Endothelial cell of umbilical vein (primary cell): ENCODE measurements at places on chromosomes 1 and 21. TPM values are rescaled to one million over a fixed set of nuclear protein-coding genes. Genes with fewer than 3 reads are reported as not detected.
A peak's percentile ranks its signal among the peaks of the same experiment; 100 is the strongest.

DNA sequence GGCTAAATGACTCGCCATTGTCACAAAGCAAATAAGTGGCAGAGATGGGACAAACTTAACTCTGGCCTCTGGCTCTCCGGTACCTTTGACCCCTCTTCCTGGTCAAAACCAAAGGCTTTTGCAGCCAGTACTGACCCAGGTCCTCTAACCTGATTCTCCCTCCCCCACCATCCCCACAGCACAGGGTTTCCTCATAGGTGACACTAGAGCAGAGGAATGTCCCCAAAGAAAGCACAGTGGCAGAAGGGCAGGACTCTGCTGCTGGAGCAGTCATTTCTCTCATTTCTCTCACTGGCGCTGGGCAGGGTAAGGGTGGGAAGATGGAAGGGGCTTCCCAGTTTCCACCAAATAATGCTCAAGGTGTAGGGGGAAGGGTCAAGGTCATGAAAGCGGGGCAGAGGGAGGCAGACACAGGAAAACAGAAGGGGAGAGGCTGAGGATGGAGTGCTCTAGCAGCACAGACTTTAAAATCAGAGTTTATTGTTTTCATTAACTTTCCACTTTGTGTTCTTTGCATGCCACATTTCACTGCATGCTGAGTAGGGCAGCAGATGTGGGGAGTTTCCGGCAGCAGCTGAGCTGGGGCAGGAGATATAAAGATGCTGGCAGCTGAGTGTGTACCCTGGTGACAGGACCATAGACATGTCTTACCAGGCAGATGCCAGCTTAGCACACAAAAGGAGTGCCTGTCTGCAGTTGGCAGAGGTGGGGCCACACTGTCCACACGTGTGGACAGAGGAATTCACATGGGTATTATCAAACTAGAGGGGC lies 80.5 kb downstream of the FAM78B start:
- no peaks in the 10 kb centered on the region for H3K27me3 ChIP-seq
- no peaks in the 10 kb centered on the region for H3K4me1 ChIP-seq
- H3K36me3 ChIP-seq: no peaks in the 10 kb centered on the region
- DNase-seq: no peak

- no peak for DNase-seq
- H3K36me3 ChIP-seq: no peaks in the 10 kb centered on the region
- H3K27ac ChIP-seq: no peak overlapping the region
- H3K4me3 ChIP-seq: no peak overlapping the region
- H3K27me3 ChIP-seq: peaks cover 2% of the 10 kb centered on the region
These were observed 30.0 kb upstream of the SSX2IP start for GRCh38 chr1:84720221-84720780.

Gene CRNN
- total RNA-seq: not detected in 2 replicates

Gene REN
- total RNA-seq: not detected in 2 replicates

DNA sequence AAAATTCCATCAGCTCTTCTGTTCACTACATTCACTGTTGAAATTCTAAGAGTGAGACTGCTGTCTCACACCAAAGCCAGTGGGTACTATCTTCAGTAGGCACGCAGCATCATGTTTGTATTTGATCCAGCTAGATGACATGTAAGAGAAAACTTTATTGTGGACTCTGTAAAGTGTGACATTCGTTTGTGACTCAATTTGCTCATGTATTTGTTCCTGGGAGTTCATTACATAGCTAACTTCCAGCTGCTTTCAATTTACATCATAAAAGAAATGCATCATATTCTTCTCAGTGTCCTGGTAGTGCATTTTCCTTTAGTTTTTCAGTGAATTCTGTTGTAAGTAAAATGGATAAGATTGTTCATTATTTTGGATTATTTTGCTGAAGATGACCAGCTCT lies 31.4 kb downstream of the CTH start:
- H3K27me3 ChIP-seq: no peaks in the 10 kb centered on the region
- H3K4me1 ChIP-seq: peaks cover 13% of the 10 kb centered on the region
- no peak overlapping the region for H3K27ac ChIP-seq
- no peak overlapping the region for H3K4me3 ChIP-seq
- H3K36me3 ChIP-seq: no peaks in the 10 kb centered on the region

DNA sequence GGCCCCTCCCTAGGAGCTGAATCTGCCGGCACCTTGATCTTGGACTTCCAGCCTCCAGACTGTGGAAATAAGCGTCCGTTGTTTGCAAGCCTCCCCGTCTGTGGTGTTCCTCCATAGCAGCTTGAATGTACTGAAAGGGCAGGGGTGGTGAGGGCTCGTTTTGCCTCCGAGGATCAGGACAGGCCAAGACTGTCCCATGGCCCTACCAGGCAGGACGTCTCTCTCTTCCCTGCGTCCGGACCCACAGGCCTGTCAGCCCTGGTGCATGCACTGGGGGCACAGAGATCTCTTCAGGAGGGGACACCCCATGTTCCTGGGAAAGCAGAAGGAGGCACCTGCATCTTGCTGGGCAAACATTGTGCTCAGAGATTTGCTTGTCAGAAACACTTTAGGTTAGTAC lies 156.3 kb upstream of the C1orf174 start:
- no peaks in the 10 kb centered on the region for H3K36me3 ChIP-seq
- H3K27ac ChIP-seq: no peak overlapping the region
- no peaks in the 10 kb centered on the region for H3K4me1 ChIP-seq
- no peak for DNase-seq
- no peak overlapping the region for H3K4me3 ChIP-seq

Gene LCE2C
- total RNA-seq: not detected in 2 replicates

- H3K36me3 ChIP-seq: no peaks in the 10 kb centered on the region
- H3K4me1 ChIP-seq: no peaks in the 10 kb centered on the region
- H3K27me3 ChIP-seq: no peaks in the 10 kb centered on the region
These were observed 19.3 kb downstream of the CNTN2 start for GRCh38 chr1:205062319-205062718.

DNA sequence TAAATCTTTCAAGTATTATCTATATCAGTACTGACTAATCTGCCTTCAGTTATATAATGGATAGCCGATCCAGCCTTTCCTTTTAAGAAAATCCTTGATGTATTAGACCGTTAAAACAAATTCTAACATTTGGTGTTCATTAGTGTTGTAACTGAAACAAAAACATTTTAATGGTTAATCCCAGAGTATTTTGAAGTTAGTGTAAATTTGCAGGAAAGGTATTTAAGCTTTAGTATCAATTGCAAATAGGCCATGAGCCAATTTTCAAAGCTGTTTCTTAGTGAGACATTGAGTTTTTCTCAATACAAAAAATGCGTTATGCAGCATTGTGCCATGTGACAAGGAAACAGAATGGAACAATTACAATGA lies 29.6 kb downstream of the DISP1 start:
- no peaks in the 10 kb centered on the region for H3K4me1 ChIP-seq
- no peak for DNase-seq

Gene SPATA46
- not detected in 2 replicates for total RNA-seq

GRCh38 chr21:42151148-42151947 lies 67.6 kb upstream of the ABCG1 start:
- H3K36me3 ChIP-seq: no peaks in the 10 kb centered on the region
- H3K27me3 ChIP-seq: peaks cover 4% of the 10 kb centered on the region
- no peak overlapping the region for H3K4me3 ChIP-seq
- H3K27ac ChIP-seq: no peak overlapping the region

GRCh38 chr1:236854605-236854983 lies 59.5 kb downstream of the MTR start:
- no peak for DNase-seq
- no peaks in the 10 kb centered on the region for H3K27me3 ChIP-seq
- H3K4me1 ChIP-seq: no peaks in the 10 kb centered on the region
- no peak overlapping the region for H3K4me3 ChIP-seq
- H3K27ac ChIP-seq: no peak overlapping the region

GRCh38 chr21:15539376-15539775 lies 190.4 kb upstream of the USP25 start:
- H3K4me3 ChIP-seq: no peak overlapping the region
- DNase-seq: no peak
- H3K27me3 ChIP-seq: peaks cover 7% of the 10 kb centered on the region
- no peaks in the 10 kb centered on the region for H3K4me1 ChIP-seq
- no peak overlapping the region for H3K27ac ChIP-seq
- no peaks in the 10 kb centered on the region for H3K36me3 ChIP-seq

GRCh38 chr1:53754484-53755312 lies 15.7 kb upstream of the GLIS1 start:
- DNase-seq: peak; percentile 49
- H3K4me3 ChIP-seq: no peak overlapping the region

- no peaks in the 10 kb centered on the region for H3K27me3 ChIP-seq
- H3K4me1 ChIP-seq: no peaks in the 10 kb centered on the region
- no peaks in the 10 kb centered on the region for H3K36me3 ChIP-seq
- no peak for DNase-seq
- H3K4me3 ChIP-seq: no peak overlapping the region
These were observed 44.5 kb downstream of the RPS6KA1 start for GRCh38 chr1:26574018-26574417.

DNA sequence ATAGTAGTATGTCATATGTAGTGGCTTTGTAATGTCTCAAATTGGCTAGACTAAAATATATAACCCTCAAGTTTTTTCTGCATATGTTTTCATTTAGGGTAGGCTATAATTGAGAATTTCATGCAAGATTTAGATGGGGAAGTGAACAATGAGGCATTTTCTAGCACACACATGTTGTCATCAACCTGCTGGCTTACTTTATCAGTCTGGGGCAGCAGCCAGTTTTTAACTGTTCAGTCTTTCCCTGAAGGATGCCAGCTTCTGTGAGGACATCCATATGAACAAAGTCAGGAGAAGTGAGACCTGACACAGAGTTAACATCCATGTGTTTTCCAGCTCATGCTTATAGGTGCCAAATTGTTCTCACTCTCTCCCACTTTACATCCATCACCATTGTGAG lies 74.7 kb upstream of the OLFM3 start:
- no peak overlapping the region for H3K27ac ChIP-seq
- DNase-seq: no peak
- no peaks in the 10 kb centered on the region for H3K36me3 ChIP-seq
- no peaks in the 10 kb centered on the region for H3K4me1 ChIP-seq
- no peaks in the 10 kb centered on the region for H3K27me3 ChIP-seq

DNA sequence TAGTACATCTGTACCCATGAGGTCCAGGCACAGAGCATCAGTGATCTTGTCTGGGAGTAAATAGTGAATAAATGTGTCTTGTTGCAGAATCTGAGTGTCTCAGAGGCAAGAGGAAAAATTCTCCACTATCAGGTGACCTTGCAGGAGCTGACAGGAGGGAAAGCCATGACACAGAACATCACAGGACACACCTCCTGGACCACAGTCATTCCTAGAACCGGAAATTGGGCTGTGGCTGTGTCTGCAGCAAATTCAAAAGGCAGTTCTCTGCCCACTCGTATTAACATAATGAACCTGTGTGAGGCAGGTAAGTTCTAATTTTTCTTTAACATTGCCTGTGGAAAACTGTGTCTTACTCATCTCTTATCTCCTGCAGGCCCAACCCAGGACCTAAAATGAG lies 43.1 kb downstream of the IL12RB2 start:
- H3K27me3 ChIP-seq: no peaks in the 10 kb centered on the region
- H3K27ac ChIP-seq: no peak overlapping the region
- no peak overlapping the region for H3K4me3 ChIP-seq

DNA sequence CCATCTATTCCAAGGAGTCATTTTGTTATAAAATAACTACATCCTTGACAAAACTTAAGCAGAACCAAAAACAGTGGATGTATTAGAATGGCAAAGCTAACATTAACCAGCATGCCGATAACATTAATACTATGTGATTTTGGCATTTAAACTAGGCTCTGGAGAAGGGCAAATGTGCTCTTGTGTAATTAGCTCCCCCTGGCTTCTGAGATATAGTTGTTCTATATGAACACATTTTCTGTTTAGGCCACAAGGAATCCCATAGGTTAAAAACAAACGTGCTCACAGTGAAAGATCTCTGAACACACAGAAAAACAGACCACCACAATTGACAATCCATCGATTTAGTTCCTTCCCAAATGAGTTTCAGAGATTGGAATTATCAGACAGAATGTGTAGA lies 57.4 kb upstream of the TARS2 start:
- no peak overlapping the region for H3K27ac ChIP-seq
- no peaks in the 10 kb centered on the region for H3K36me3 ChIP-seq
- no peaks in the 10 kb centered on the region for H3K27me3 ChIP-seq
- DNase-seq: peak; percentile 23

DNA sequence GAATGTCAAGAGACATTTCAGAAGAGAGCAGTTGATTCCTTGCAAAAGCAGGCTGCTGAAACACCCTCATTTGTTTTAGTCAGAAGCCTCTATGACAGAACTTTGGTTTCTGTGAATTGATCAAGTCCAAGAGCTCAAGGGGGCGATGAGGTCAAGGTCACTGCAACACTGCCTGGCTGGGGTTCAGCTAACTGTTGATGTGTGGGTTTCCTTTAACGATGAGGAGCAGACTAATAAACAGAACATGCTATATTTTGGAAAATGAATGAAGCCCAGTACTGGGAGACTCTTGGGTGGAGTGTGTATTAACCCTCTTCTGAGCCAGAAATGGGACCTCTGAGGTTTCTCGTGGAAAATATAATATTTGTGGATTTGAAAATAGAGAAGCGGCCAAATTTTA lies 109.3 kb downstream of the ZC3H11B start:
- no peak overlapping the region for H3K4me3 ChIP-seq
- no peak for DNase-seq
- H3K4me1 ChIP-seq: no peaks in the 10 kb centered on the region
- H3K27me3 ChIP-seq: no peaks in the 10 kb centered on the region
- H3K27ac ChIP-seq: no peak overlapping the region
- H3K36me3 ChIP-seq: no peaks in the 10 kb centered on the region

GRCh38 chr1:87224201-87224600 lies 104.5 kb upstream of the LMO4 start:
- H3K4me1 ChIP-seq: peaks cover 17% of the 10 kb centered on the region
- H3K36me3 ChIP-seq: no peaks in the 10 kb centered on the region
- no peak overlapping the region for H3K4me3 ChIP-seq
- peak overlapping the region; percentile 19 for H3K27ac ChIP-seq
- DNase-seq: peak; percentile 70

- H3K36me3 ChIP-seq: no peaks in the 10 kb centered on the region
- H3K4me3 ChIP-seq: no peak overlapping the region
- no peak overlapping the region for H3K27ac ChIP-seq
These were observed 1.7 kb downstream of the FGR start for GRCh38 chr1:27633298-27633610.

DNA sequence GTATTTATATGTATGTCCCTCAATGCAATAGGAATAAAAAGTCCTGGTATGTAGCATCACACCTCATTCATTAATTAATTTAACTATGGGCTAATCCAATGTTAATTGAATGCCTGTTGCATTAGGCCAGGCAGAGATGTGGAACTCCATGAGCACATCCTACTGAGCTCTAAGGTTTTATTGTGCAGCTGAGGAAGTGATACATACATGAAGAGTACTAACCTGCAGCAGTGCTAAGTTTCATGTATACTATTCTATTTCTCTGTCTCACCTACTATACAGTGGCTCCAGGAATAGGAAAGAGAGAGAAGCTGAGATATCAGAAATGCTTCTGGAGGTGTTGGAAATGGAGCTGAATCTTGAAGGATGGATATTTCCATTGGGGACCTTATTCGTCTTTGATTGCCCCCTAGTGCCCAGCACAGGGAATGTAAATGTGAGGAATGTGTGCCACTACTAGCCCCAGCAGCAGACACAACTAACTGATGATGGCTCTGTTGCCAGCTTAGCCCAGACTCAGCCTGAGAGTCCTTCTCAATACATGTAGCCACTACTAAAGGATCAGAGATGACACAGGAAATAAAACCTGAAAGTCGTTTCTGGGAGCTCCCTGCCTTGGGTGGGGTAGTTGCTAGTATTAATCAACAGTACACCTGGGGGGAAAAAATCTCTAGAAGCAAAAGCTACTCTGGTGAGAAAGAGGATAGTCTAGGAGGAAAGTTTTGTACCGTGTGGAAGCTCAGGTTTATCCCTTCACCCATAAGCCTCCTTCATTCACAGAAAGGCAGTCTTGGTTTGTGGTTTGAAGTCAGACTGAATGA lies 173.3 kb upstream of the FOXD3 start:
- DNase-seq: peak; percentile 40
- no peaks in the 10 kb centered on the region for H3K36me3 ChIP-seq
- no peak overlapping the region for H3K27ac ChIP-seq
- no peaks in the 10 kb centered on the region for H3K4me1 ChIP-seq
